ENCODE measurements at places on chromosomes 4 and X.

DNA sequence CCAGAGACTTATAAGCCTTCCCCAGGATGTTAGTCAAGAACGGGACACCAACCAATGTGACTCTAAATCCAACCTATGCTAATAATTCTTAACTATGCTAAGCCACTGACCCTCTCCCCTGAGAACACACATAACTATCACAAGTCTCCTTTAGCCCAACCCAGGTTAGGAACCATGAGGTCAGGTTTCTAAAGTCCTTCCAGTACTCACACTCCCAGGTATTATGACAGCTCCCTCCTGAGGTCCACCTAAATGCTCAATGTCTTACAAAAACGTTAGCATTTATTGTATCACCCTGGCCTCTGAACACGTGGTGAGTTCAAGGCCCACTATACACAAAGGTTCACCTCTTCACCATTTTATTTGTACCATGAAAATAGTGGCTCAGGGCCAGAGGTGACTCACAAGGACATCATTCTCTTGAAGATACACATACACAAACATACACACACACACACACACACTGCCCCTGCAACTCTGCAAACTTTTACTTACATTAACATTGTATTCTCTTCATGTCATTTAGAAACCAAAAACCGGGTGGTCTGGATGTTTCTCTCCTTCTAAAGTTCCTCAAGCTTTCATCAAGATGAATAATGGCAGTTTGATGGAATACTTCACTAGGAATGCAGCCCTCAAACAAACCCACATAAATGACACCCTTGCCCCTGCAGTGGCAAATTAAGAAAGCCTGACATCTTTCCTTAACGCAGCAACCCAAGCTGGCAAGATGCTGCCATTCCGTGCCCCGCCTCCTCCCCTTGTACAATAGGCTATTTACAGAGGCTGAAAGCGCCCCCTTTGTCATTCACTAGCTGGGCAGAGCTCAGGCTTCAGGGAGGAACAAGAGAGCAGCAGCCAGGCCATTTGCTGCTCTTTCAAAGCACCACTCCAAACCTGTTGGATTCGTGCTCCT is 17.7 kb downstream of the ACSL1 start:
- no peak for DNase-seq

GRCh38 chr4:153850533-153851280 is 61.8 kb upstream of the SFRP2 start:
- DNase-seq: no peak

DNA sequence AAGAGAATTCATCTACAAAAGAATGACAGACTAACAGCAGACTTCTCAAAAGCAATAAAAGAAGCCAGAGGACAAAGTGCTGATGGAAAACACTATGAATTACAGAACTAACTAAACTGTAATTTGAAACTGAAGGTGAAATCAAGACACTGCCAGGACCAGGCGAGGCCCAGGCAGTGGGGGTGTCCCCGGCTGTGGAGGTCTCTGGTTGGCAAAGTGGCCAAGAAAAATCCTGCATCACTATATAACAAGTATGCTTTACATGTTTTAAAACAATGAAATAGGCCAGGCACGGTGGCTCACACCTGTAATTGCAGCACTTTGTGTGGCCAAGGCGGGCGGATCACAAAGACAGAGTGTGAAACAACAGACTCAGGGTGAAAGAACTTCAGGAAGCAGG is 32.9 kb downstream of the CHM start:
- DNase-seq: no peak

GRCh38 chr4:38734446-38734845 is 48.3 kb downstream of the TLR10 start:
- no peak for DNase-seq

GRCh38 chrX:13432414-13433297 is 112.8 kb upstream of the ATXN3L start:
- no peak for DNase-seq

DNA sequence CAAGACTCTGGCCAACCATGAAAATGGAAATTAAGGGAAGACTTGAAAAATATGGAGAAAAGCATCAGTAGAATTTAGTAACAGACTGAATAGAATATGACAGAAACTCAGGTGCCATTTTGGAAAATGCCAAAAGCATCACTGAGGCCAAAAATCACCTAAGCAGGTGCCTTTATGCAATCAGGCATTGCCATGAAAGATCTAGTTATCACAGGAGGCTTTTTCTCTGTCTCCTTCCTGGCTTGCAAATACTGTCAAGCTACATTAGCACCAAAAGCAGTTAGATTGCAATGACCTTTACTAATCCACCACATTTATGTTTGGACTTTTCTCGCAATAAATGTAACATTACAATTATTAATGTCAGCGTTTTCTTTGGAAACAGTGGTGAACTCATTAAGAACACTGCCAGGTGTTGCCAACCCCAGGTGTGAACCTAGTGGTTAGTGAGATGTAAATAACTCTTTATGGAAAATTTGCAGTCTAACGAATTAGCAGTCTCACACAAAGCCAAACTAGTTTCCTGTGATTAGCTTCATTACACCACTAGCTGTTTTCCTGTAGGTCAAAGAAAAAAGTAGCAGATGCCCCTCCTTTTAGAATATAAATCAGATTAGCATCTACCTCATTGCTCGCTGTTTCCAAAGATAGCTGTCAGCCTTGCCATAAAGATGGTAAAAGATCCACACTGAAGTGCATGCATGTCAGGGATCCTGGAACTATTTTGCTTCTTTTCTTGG is 1568.4 kb upstream of the TENM3 start:
- DNase-seq: no peak

GRCh38 chrX:16589211-16589610 is 60.7 kb upstream of the S100G start:
- DNase-seq: no peak

DNA sequence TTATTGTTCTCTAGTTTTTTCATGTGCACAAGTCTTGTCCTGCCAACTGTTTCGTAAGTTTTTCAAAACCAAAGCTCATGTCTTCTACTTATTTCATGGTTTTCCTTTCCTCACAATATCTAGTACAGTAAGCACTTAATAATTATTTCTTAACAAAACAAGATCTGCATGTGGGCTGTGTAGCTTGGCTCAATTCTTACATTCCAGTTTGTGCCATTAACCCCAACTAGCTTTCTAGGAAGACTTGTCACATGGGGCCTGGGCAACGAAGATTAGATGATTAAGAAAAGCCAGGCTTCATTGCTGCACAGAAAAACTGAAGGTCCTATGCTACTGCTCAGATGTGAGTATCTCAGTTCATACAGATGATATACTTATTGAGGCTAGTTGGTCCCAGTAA is 155.3 kb upstream of the TEX13A start:
- DNase-seq: no peak

- no peak for DNase-seq
Measured at GRCh38 chr4:128521648-128522111, 234.1 kb upstream of the PGRMC2 start.

GRCh38 chr4:159384632-159385031 is 281.8 kb downstream of the RAPGEF2 start:
- no peak for DNase-seq

DNA sequence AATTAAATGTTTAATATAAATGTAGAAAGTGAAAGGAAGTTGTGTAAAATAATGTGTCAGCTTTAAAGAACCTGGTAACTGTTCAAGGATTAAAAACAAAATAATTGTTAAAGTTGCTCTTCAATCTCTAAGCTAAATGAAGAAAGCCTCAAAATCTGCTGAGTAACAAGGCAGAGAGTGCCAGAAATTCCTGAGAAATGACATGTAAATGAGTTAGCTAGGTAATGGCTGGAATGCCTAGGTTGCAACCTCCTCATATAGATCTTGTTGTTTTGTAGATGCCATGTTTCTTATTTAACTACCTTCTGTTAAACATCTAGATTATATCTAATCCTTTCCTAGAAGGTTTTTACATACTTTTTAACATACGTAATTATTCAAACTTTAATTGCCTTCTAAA is 763.6 kb upstream of the AGA start:
- DNase-seq: no peak

- no peak for DNase-seq
Measured at GRCh38 chr4:97950836-97951235, 192.4 kb downstream of the STPG2 start.

- no peak for DNase-seq
Measured at GRCh38 chrX:20414762-20415445, 148.2 kb upstream of the RPS6KA3 start.

DNA sequence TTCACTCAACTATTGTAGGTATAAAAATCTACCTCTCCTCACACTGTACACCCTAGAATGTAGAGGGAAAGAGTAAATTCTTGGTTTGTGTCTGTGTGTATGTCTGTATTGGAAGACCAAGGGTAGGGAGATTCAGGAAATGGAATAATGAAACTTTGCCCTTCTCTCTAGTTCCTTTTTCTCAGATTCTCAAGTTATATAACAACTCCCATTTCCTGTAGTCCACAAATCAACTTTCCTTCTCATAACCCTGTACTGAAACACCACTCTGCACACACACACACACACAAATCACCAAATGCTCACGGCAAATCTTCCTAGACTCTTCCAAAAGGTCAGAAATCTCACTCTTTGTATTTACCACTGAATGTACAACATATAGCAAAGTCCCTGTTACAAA is 824.5 kb upstream of the DIAPH2 start:
- DNase-seq: no peak

GRCh38 chr4:100428051-100428450 is 89.8 kb downstream of the EMCN start:
- no peak for DNase-seq

- DNase-seq: no peak
Measured at GRCh38 chr4:128974136-128974581, 119.2 kb downstream of the SCLT1 start.

GRCh38 chr4:70269674-70270073 is 27.3 kb downstream of the CSN3 start:
- no peak for DNase-seq

DNA sequence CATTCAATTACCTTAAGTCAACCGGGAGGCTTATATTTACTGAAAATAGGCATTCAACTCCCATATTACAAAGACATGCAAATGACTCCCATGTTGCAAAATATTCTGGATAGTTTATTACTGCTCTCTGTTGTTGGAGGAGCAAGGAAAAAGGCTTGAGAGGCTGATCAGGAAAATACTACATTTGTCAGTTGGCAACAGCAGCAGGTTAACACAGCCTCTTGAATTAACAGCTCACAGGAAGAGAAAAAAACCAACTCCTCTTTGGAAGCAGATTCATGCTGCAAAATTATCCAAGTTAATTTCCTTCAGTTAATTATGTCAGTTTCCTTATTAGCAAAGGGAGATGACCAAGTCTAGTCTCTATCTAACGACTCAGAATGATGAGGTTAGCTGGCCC is 238.9 kb downstream of the MAML3 start:
- no peak for DNase-seq

DNA sequence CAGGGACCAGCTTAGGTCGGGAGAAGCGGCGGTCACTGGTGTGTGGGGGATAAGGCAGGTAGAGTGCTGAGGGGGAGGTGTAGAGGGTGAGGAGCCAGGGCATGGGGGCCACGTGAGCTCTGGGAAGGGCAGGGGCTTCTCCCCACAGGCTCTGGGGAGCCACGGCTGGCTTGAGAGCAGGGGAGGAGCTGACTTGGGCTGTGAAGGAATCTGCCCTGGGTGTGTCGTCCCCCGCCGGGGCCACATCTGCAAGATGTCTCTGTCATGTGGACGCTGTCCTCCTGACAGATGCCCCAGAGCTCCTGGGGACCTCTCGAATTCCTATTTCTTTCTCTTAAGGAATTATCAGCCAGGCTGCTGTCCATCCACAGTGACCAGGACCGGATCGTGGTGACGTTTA is 15.0 kb downstream of the SH3TC1 start:
- DNase-seq: no peak

DNA sequence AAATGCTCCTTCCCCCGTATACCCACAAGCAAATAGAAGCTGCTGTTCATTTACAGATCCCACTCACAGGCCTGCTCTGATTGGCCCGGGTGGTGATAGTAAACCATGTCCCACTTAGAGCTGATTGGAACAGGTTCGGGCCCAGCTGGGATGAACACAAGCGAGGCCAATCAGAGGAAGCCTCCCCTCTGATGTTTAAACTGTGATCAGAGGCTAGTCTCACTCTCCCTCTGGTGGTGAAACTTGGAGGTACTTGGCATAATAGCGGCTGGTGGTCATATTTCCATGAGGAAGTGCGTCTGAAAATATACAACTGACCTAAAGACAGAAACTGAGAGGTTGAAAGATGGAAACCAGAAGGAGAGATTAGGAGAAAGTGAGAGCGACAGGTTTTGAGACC is 51.5 kb upstream of the TRPC3 start:
- no peak for DNase-seq

- no peak for DNase-seq
Measured at GRCh38 chr4:139603576-139604410, 47.8 kb upstream of the SETD7 start.

- no peak for DNase-seq
Measured at GRCh38 chr4:8910100-8910821, 38.6 kb upstream of the HMX1 start.

GRCh38 chr4:150585611-150586010 is 3.7 kb downstream of the MAB21L2 start:
- no peak for DNase-seq

- DNase-seq: peak; percentile 35
Measured at GRCh38 chrX:49039598-49040375, 3.4 kb downstream of the TFE3 start.

GRCh38 chrX:118271775-118272174 is 74.1 kb upstream of the WDR44 start:
- DNase-seq: no peak

DNA sequence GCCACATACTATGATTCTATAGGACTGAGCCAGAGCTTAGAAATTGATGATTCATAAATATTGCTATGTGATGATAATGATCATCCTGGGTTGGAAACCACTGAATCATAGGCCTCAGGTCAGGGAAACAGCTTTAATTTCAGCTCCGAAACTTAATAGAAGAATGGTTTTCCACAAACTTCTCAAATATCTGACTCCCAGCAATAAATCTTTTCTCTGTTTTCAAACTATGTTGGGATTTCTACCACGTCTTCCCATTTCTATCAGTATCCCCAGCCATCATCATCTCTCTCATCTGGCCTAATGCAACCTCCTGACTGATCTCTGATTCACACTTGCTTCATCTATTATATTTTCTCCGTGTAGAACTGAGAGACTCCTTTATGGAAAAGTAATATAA is 521.8 kb upstream of the AGA start:
- no peak for DNase-seq

DNA sequence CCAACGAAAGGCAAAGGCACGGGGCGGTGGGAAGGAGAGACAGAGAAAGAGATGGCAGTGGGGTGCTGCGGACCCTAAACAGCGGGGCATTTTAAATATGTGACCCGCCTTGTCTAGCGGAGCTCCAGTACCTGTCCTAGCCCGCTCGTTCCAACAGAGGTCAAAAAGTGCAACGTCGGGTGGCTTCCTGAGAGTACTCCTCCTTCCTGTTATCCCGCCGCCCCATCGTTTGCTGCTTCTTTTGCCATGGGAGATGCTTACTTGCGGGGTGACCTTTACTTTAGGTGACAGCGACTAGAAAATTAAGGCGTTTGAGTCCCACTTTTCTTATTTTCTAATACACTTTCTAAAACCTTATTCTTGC is 735 bp downstream of the NRK start:
- DNase-seq: no peak
